ENCODE measurements at places on chromosomes 2 and 18.

- DNase-seq: no peak
These were observed 165.2 kb downstream of the DYSF start for GRCh38 chr2:71618327-71619113.

DNA sequence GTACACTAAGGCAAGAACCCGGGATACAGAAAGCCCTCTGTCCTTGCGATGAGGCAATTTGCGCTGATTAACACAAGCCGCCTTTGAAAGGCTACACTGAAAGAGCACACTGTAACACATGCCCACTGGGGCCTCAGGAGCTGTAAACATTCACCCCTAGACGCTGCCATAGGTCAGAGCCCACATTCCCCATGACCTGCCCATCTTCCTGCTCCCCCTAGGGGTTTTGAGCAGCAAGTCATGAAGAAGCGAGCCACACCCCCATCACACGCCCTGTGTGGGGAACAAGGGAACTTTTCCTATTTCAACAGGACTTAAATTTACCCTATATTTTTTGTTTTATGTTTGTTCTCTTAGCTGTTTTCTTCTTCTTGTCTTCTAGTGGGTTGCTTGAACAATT is 47.8 kb upstream of the SLC4A10 start:
- no peak for DNase-seq

DNA sequence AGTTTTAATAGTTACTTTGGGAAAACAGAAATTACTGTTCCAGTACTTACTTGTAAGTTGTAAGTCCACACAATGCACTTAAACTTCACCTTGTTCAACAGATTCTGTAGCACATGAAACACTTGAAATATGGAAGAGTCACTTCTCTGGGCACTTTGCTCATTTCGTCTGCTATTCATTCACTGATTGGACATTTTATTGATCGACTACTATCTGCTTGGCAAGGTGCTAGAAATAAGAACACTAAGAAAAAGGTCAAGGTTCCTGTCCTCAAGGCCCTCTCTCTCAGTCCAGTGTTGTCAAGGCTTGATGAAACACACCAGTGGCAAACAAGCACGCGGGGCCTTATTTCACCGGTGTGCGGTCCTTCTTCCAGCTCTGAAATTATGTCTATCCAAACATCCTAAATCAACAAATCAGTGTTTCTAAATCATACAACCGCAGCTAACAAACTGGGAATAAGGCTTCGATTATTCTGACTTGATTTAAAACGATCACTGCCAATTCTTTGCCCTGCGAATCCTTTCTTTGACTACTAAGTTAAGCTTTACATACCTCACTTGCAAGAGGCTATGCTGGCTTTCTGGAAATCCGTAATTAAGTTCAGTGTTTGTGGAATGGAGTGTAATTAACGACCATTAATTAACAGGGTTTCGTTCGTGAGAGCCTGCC is 780 bp upstream of the ITGAV start:
- DNase-seq: no peak

- no peak for DNase-seq
These were observed 441.7 kb downstream of the EPHA4 start for GRCh38 chr2:221130431-221130830.

DNA sequence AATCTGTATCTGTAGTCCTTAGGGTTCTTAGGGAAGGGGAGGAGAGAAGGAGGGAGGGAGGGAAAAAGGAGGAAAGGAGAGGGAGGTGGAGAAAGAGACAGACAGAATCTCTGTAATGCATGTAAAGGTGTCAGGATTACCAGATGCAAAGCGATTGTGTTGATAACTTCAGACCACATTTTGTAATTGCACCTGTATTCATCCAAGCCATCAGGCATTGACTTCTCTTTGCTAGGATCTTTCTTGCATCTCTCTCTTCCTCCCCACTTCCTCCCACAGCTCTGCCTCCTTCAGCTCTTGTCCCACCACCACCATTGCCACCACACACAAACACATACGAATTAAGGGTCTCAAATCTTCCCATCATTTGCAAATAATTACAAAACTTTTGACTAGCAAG is 91.4 kb downstream of the AOX1 start:
- DNase-seq: no peak

DNA sequence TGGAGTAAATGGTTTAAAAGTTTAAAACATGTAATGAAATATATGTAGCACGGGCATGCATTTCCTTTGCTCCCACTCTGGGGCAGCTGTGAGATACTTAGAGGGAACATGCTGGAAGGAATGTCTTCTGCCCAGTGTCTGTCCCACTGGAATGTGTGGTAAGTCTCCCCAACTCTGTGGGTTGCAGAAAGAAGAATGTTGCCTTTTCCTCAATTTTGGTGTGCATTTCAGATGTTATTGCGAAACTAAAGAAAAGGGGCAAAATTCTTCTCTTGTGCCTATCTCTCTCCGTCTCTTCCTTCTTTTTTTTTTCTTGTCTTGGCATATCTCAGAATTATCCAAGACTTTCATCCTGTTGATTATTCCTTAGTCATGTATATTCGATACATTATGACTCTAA is 201.1 kb downstream of the SH3RF3 start:
- no peak for DNase-seq

- DNase-seq: no peak
These were observed 67.4 kb downstream of the TXNL1 start for GRCh38 chr18:56570978-56571377.

GRCh38 chr2:48849770-48850169 is 94.2 kb upstream of the LHCGR start:
- no peak for DNase-seq

GRCh38 chr2:101881131-101881530 is 110.6 kb upstream of the IL1R2 start:
- no peak for DNase-seq

- DNase-seq: no peak
These were observed 27.2 kb upstream of the FBLN7 start for GRCh38 chr2:112110966-112111365.

- DNase-seq: no peak
These were observed 3.6 kb upstream of the GBX2 start for GRCh38 chr2:236171680-236172254.

DNA sequence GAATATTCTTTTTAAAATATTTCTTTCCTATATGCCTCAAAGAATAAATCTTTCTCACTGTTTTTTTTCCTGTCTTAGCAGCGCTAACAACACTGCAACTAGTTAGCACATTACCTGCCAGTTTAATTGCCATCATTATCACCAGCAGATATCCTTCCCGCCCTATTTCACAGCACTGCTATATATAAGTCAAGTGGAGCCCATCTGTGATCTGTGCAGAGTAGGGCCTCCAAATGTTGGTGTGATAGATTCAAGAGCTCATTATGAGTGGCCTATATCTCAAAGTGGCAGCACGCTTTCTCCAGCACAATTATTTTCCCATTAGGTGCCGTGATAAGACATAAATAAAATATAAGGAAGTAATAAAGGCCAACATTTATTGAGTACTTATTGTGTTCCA is 19.8 kb upstream of the RGPD4 start:
- no peak for DNase-seq

- no peak for DNase-seq
These were observed 6.0 kb downstream of the SLC39A10 start for GRCh38 chr2:195663007-195663406.

GRCh38 chr2:89767572-89768435 is 1076.3 kb downstream of the RPIA start:
- no peak for DNase-seq

DNA sequence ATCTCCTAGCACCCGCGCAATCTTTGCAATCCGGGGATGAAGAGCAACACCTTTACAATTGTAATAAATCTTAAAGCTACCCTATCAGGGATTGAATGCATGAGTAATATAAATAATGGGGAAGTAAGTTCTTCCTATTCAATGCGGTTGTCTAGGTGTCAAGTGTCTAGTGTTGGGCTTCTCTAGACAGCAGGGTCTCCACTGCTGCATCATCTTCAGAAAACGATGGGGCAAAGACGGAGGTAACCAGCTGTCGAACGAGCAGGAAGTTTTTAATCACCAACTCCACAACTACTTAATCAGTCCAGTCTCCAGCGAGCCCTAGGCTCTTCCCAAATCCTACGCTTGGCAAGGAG is 573 bp downstream of the STAM2 start:
- no peak for DNase-seq

DNA sequence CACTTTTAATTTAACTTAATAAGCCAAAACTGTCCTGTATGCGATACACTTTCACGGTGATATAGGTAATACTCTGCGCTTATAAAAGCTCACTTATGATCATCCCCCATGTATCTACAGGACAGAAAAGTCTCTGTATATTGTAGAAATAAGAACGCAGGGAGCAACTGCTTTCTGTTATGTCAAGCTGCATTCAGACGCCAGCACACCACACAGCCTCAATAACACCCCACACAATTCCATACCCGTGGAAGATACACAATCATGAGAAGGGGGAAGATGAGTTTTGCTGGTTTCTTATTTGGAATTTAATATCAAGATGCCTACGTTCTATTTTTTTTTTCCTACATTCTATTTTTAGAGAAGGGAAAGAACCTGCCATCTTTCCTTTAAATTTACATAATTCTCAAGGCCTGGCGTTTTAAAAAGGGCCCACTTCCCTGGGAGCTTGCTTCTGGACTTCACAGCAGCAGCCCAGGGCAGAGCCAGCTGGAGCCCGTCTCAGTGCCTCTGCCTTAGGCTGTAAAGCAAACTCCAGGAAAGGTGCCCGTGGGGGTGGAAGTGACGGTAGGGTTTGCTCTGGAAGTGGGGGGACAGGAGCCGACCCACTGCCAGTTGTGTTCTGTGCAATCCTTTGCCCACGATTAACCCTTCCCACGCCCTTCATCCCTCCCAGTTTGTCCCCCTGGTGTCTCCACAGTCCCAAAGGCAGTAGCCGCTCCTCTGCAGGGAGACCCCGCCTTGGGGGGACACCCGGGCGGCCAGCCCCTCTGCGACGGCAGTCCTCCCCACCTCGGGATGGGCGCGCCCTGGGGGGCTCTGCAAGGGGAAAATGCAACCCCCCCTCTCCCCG is 5.3 kb downstream of the PTGR3 start:
- no peak for DNase-seq

- no peak for DNase-seq
These were observed 84.5 kb downstream of the PRPF40A start for GRCh38 chr2:152632736-152633135.

GRCh38 chr2:573805-574392 is 103.3 kb downstream of the TMEM18 start:
- DNase-seq: no peak

DNA sequence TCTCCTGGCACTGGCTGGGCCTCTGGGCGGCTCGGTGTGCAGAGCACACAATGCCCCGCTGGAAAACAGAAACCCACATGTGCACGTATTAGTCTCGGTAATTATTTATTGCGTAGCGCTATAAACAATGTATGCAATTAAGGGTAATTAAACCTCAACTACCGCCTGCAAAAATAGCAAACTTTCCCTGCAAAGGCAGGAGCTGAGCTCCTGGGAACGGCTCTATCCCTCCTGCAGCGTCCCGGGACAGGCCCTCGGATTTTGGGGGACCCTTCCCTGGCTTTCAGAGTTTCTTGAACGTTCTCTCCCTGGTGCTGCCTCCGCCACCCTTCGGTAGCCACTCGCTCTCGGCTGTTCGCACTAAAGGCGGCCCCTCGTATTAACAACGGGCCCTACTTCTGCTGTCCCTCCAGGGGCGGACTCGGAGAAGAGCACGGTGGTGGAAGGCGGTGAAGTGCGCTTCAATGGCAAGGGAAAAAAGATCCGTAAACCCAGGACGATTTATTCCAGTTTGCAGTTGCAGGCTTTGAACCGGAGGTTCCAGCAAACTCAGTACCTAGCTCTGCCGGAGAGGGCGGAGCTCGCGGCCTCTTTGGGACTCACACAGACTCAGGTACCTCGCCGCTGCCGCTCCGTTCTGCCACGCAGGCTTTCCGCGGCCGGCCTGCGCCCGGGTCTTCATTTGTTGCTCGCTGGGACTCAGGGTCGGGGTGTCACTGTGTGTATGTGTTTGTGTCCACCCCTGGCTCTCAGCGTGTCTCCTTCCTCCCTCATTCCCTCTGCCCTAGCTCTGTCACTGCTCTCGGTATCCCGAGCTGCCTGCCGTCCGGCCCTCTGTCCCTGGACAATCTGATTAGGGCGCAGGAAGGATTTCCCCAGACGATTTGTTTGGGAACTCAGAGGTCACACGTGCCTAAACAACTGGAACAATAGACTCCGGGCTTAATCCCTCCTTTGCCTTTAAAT is 1.2 kb downstream of the DLX1 start:
- DNase-seq: no peak

GRCh38 chr2:18117592-18117991 is 239.1 kb downstream of the KCNS3 start:
- no peak for DNase-seq

DNA sequence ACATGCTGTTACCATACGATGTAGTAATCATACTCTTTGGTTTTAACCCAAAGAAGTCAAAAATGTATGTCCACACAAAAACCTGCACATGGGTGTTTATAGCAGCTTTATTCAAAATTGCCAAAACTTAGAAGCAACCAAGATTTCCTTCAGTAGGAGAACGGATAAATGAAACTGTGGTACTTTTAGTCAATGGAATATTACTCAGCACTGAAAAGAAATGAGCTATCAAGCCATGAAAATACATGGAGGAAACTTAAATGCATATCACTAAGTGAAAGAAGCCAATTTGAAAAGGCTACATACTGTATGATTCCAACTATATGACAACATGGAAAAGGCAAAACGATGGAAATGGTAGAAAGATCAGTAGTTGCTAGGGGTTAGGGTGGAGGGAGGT is 86.6 kb downstream of the HNRNPLL start:
- DNase-seq: no peak

GRCh38 chr2:24650997-24651642 is 142.1 kb downstream of the PTRHD1 start:
- no peak for DNase-seq

DNA sequence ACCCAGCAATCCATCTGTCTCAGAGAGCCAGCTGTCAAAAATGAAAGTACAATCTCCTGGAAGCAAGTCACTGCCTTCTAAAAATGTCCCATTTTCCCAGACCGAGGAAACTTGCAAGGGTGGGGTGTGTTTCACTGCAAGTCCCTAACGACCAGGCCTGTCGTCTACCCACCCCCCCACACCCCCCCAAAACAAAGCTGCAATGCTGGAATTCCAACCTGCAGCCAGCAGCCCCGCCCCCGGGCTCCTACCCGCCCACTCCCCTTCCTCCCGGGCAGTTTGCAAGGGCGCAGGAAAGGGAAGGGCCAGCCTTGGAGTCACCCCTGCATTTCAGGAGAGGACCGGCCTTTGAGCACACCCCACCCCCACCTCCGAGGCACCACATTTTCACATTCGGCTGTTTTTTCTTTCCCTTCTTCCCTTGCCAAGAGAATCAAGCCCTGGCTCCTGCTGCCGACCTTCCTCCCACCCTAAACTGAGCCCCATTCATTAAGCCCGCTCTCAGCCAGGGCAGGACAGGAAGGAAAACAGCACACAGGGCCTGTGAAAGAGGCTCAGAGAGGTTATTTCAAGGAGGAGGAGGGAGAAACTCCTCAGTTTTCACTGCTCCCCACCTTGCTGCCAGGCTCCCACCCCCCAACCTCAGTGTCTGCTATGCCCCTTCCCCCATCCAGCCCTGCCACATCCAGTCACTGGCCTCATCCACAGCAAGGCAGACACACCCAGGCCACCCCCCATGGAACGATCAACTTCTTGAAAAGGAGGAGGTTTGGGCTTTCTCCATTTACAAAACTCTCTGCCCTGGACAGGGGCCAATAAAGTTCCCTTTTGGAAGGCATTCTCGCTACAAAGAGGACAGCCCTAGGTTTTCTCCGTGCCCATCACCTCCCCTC is 11.3 kb downstream of the SMAD7 start:
- no peak for DNase-seq

GRCh38 chr2:7660816-7661215 is 743.6 kb downstream of the RNF144A start:
- DNase-seq: no peak
